OCI-M1 (cell line): ENCODE measurements at places on chromosomes 2 and 18.
A peak's percentile ranks its signal among the peaks of the same experiment; 100 is the strongest.

DNA sequence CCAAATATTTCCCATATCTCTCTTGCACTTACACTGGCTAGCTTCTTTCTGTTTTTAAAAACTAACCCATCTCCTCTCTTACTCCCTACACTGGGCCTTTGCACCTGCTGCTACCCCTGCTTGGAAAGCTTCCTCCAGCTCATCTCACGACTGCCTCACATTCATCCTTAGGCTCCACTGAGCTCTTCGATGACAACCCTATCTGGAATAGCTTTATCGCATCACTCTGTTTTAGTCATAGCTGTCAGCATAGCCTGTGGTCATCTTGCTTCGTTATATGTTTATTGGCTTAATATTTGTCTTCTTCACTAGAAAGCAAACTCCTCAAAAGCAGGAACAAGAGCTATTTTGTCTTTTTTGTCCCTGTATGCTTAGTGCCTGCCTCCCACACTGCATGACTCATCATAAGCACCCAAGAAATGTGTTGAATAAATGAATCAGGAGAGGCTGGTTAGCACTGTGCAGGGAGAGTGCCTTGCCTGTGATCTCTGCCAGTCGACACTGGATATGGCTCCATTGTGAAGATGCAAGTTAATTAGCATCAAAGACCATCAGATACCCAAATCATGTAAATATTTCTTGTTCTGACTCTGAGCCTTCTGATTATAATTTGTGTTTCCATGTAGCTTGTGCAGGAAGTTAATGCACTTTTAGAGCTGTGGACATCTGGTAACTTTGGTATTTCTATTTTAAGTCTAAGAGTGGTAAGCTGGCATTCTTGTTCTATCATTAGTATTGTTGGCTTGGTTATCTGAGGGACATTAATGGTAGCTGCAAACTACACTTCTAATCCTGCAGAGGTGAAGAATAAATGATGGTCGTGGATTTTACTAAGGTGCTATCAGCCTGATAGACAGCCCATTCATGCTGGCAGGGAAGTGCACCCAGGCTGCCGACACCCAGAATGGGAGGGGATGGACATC lies 10.3 kb upstream of the DYTN start:
- peak; percentile 65 for DNase-seq

DNA sequence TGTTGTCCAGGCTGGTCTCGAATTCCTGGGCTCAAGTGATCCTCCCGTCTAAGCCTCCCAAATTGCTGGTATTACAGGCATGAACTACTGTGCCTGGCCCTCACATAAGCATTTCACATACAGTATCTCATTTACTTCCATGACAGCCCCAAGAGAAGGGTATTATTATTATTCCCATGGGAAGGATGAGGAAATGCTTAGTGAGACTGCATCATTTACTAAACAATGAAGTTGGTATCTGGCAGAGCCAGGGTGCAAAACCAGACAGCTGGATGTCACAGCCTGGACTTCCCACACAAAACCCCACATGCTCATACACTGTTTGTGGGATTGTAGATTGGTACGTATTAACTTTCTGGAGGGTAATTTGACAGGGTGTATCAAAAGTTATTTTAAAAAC lies 29.9 kb downstream of the DAPL1 start:
- no peak for DNase-seq

DNA sequence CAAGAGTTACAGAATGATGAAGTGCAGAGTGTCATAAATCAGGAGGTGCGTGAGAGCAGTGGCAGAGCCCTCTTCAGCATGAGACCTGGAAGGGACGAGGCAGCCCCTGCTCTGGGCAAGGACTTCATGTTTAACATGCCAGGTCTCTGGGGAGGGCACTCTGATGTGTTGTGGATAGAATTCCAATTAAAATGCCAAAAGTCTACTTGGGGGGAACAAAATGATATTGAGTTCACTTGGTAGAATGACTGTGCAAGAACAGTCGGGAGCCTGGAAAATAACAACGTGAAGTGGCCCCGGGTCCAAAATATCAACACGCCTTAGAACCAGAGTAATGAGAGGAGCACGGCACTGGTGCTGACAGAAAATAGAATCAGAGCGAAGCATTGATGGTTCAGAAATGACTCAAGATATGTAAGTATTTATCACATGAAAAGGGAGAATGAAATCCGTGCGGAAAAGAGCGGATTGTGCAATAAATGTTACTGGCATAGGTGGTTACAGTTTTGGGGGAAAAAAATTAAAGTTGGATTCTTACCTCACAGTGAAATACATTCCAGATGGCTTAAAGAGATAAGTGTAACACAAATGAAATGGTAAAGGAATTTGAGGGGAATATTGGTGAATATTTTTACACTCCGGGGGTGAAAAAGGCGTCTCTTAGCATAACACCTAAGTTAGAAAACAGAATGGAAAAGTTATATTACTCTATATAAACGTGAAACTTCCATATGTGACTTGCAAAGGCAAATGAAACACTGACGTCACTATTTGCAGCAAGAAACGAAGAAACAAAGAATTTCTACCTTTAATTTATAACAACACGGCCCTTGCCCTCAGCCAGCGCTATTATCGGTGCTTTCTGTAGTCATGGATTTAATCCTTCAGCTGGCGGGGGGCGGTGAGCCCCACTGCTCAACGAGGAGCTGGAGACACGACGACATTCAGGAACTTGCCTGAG lies 159.4 kb upstream of the TWIST2 start:
- DNase-seq = no peak

- no peak for DNase-seq
Measured at GRCh38 chr2:118309946-118310680, 221.8 kb downstream of the INSIG2 start.

- no peak for DNase-seq
Measured at GRCh38 chr2:80169811-80170594, 134.5 kb downstream of the LRRTM1 start.

- DNase-seq = peak; percentile 58
Measured at GRCh38 chr2:207394812-207395534, 134.8 kb upstream of the CREB1 start.

- no peak for DNase-seq
Measured at GRCh38 chr2:184472481-184472880, 125.8 kb upstream of the ZNF804A start.

DNA sequence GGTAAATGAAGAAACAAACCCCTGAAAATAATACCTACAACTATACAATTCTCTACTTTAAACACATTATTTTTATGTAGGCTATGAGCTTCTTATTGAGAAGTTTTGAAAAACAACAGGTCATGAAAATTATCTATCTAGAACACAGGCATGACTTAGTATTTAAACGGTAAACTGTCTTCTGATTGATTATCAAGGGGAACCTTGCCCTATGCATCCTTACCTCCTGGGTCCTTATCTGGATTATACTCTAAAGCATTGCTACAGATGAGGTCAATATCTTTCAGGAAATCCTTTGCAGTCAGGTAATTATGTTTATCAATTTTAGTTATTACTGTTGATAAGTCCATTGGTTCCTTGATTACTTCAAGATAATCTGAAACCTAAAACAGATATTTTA lies 144.3 kb downstream of the ATAD2B start:
- DNase-seq = no peak

DNA sequence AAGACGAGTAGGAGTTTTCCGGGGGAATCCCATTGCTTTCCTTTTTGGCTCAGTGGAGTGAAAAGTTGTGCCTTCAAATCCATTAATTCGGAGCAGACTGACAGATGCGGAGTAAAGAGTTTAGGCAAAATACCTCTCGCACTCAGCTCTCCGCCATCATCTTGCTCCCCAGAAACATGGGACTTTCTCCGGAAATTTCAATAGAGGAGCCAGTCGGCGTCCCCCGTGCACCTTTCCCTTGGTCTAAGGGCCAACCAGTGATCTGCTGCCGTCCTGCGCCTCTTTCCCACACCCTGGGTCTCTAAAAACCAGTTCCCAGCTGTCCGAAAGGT lies 318 bp downstream of the TYW5 start:
- DNase-seq = no peak
